Suppressor macrophage (primary cell): ENCODE measurements at places on chromosomes 11 and 22.

DNA sequence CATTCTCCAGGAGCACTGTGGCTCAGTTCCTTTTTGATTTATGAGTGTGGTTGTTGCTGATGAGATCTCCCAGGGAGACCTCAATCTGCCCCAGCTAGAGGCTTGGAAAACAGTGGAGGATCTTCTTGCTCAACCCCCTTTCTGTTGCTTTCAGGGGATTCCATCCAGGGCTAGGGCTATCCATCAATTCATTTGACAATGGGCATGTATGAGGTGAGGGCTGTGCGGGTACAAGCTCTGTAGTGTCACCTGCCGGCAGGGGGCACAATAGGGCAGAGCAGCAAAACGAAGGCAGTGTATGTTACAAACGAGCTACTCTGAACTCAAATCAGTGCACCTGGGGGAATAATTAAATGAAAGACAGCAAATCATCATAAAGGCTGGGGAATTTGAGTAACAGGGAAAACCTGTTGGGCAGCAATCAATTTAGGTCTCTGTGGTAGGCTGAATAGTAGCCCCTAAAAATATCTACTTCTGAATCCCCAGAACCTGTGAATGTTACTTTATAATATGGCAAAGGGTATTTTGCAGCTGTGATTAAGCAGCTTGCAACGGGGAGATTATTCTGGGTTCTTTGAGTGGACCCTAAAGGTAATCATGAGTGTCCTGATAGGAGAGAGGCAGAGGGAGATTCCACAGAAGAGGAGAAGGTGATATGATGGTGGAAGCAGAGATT lies 170.3 kb upstream of the ZBED5 start:
- peak; percentile 64 for DNase-seq

DNA sequence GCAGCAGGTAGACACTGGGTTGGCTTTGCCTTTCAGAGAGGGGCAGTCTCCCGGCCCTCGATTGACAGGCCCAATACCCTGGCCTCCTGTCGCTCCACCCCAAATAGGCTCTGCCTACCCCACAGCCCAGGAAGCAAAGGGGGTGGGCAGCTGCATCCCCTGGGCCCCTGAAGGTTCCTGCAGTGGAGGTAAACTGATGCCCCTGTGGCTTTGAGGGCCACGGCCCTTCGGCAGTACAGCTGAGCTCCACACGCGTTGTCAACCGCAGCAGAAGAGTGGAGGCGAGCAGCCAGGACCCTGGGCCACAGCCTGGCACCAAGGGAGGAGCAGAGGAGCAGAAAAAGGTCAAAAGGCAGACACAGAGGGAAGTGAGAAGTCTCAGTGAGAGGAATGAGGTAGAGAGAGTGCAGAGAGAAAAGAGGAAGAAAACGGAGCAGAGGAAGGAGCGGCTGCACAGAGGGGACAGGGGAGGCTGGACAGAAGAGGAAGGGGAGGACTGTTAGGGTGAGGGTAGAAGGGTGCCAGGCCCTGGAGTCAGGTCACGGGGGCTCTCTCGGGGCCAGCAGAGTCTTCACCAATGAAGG lies 64.0 kb downstream of the SLC22A12 start:
- peak; percentile 86 for DNase-seq

- peak; percentile 94 for DNase-seq
Observed at GRCh38 chr22:42649246-42650099, at the start of gene CYB5R3. CYB5R3 (minus strand) TSS chr22:42649392; CDS start chr22:42649315, 77 bp downstream.

DNA sequence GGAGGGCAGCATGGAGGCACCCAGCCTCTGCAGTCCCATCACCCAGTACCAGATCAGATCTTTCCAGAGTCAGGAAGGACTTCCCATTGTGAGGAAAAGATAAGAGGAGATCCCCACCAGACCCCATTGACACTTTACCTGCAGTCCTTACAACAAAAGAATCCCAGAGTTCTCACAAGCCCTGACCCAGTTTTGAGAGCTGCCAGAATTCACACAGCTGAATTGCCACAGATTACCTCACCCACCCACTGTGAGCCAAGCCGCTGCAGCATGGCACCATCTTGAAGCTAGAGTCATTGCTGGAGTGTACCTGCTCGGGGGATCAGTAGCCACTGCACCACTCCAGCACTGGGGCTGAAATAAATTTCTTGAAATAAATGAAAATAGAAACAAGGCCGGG lies 91.8 kb upstream of the UBASH3B start:
- DNase-seq, result no peak

DNA sequence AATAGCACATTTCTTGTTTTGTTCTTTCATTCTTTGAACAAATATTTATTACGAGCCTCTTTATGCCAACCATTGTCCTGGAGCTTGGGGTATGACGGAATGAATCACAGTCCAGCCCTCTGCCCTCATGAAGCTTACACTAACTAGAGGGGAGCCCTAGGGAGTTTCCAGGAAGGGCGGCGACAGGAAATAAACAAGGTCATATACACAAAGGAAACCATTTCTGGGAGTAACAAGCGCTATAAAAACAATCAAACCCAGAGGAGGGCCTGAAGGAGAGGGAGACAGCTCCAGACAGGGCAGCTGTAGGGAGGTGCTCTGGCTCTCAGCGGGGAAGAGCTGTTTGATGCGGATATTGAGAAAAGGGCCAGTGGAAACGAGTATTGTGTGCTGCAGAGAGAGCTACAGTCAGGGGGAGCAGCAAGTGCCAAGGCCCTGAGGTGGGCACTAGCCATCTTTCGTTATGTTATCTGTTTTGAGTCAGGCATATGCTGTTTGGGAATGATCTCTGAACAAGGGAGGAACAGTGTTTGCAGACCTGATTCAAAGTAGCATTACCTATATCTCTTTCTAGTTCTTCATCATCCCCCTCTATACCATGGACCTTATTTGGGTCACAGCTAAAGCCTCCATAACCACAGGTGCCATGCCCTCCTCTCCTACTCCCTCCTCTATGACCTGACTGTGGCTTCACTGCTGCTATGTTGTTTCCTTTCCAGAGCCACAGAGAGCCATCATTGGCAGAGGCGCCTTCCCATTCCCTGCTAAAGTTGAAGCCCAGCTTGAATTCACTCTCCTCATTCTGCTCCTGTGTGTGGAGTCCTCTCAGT lies 15.3 kb upstream of the ZBTB16 start:
- DNase-seq, result no peak

DNA sequence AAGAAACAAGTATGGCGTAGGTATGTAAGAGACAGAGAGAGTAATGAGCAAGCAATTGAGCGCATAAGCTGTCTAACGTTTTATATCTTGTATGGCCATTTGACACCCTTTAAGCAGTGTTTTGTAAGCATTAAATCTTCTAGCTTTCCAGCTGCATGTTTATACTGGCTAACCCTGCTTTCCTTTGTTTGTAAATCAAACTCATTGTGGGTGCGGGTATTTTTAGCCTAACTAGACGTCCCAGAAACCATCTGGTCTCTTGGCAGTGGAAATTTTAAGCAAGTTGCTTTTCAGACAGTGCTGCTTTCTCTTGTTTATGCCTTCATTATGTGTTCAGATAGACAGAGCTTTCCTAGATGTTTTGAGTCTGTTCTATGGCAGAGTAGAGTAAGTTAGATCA lies 73.5 kb downstream of the RNF169 start:
- DNase-seq, result no peak

DNA sequence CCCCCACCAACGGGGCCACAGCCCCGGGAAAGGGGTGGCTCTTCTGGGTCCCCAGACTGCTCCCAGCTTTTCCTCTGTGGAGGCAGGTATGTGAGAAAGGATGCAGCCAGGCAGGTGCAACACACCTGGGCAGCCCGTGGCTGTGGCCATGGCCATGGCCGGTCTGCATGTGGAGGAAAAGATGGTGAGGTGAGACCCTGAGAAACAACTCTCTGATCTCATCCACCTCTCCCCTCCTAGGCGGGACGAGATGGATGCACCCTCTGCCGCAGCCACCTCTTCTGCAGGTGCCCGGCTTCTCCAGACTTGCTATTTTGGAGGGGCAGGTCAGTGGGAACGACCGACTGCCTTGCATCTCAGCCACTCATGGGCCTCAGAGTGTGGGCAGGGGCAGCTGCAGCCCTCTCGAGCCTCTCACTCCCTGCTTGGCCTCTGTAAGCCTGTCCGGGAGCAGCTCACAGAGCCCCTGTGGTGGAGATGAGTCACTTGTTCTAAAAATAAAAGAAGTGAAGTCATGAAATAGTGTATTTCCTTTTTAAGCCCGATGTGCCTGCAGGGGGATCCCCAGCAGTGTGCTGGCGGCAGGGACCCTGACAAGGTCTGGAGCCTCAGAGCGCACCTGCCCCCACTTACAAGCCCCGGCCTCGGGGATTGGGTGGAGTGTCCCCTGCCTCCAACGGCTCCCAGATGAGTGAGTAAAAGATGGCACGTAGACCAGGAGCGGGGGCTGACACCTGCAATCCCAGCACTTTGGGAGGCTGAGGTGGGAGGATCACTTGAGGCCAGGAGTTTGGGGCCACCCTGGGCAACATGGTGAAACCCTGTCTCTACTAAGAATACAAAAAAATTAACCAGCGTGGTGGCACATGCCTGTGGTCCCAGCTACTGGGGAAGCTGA lies 10.7 kb downstream of the SMIM38 start:
- peak; percentile 91 for DNase-seq
